Stimulated activated CD4-positive, alpha-beta T cell treated with anti-CD3 and anti-CD28 coated beads, TNF-alpha, amount 100 ng/mL, for 4 hours (primary cell): ENCODE measurements at places on chromosomes 6 and 20.

DNA sequence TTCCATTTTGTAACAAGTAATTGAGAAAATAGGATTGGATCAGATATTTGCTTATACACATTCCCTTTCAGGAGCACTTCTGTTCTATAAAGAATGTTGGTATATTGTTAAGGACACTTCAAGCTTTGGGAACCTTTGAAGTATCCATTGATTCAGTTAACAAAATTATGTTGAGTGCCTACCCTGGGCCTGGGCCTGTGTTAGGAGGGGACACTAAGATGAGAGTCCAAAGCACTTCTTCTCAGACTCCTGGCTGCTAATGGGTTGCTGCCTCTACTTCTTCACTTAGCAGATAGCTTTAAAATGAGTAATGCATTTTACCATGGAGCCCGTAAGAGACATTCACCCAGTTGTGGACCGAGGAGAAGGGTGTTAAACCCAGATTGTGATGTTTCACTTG lies 40.3 kb downstream of the PTPN1 start:
- DNase-seq: no peak

DNA sequence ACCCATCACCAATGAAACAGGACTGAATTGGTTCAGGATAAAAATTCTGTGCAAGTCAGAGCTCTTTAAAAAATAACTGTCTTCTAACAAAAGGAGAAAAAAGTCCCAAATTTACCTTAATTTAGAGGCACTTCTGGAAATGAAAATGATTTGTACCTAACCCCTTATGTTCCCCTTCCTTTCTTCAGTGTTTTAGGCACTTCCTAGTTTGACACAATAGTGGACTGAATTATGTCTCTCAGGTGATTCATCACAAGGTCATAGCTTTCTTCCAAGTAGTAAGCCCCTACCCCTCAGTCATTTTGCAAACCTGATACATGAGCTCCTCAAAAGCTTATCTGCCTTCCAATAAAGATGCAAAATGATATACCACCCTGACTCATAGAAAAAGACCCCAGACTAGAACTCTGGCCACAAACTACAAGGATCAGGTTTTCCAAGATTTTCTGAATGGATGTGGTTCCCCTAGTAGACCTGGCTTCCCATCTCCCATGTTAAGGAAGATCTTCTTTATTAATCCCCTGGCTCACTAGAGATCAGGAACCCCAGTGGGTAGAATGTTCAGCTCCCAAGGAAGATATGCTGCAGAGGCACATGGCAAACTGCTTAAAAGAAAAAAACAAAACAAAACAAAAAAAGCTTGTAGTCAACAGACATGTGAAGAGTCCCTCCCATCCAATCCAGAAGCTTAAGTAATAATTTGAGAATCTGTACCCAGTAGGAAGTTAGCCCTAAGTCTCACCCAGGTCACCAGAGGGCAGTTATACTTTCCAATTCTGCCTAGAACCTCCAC lies 3.6 kb downstream of the PPP1R10 start:
- no peak for DNase-seq

- DNase-seq: no peak
Measured at GRCh38 chr20:7996898-7997297, 22.7 kb downstream of the TMX4 start.

DNA sequence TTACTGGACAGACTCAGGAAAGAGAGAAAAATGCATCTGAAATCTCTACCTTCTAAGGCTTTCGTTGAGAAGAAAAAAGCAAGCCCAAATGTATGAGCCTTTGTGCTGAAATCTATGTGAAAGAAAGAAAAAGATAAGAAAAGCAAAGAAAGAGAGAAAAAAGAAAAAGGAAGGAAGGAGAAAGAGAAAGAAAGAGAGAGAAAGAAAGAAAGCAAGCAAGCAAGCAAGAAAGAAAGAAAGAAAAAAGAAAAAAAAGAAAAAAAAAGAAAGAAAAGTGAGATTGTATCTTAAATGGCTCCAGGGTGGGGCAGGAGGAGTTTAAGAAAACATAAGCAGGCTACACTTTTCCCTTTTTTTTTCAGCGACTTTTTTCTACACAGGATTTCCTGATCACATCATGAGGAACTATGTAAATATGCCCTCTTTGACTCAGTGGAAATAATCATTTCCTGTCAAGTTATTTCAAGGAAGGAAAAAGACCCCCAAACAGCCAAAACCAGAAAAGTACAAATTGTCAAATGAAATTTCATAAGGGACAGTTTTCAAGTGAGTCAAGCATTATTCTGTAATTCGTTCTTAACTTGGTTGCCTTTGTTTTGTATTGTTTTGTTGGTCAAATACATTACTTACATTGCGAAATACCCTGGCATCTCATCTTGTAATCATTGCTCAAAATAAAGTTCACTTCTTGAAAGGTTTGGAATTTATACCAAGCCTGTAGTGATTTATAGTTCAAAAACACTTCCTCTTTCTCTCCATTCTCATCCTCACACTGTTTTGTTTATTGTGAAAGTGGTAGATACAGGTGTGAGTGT lies 79.5 kb upstream of the RNF217 start:
- DNase-seq: no peak

DNA sequence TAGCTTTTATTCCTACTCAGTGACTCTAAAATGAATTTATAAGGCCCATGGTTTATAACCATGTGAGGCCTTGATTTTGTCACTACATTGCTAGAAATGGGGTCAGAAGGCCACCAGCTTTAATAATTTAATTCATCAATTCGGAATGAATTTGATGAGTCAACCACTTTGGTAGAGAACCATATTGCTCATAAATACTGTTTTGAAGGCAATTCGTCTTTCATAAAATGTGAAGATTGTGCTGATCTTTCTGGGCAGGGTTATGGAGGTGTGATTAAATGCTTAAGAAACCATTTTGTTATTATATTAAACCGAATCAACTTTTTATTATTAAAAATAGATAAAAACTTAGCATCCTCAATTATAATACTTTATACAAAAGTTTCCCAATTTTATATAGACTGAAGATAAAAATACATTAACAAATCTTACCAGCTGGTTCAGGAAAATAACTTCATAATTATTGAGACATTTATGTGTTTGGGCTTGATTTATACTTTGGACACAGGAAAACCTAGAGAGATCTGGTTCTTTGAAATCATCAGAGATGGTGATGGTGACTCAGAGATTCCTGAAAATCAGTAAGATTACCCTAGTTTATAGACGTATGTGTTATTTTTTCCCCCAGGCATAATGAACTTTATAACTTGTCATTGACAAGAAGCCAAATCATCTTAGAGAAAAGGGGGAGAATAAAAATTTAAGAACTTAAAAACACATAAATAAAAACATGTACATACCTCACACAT lies 10.6 kb downstream of the HCRTR2 start:
- DNase-seq: no peak

DNA sequence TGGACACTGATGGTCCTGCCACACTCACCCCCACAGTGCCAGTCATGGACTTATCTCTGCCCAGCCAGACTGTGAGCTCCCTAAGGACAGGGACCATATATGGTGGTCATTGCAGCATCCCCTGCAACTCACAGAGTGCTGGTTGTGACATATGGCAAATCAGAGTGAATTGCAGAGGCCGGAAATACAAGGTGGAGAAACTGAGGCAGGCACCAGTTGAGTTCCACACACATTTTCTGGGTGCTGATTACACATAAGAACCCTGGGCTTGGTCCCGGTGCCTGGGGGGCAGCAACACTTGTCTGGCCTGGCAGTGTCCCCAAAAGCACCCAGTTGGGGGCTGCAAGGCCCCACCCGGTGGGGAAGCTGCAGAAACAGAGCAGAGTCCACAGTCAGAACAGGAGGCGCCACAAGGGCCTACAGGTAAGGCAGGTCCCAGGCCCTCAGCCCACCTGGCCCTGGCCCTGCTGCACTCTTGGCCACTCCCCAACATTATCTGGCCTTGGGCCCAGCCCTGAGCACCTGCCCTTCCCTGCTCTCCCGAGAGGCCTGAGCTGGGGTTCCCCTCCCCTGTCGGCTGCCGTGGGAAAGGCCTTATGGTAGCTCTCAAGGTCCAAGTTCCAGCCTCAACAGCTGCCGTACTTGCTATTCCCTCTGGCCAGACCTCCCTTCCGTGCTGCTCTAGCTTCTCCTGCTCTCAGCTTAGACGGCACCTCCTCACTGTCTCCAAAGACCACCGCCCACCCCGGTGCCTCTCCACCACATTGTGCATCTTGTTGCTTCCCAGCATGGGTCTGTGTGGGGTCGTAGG lies 140.8 kb upstream of the PTPN1 start:
- DNase-seq: no peak
